NCI-H446 treated with DMSO at 0.1 percent for 48 hours (cell line): ENCODE measurements at places on chromosomes 6 and 20.
A peak's percentile ranks its signal among the peaks of the same experiment; 100 is the strongest.

DNA sequence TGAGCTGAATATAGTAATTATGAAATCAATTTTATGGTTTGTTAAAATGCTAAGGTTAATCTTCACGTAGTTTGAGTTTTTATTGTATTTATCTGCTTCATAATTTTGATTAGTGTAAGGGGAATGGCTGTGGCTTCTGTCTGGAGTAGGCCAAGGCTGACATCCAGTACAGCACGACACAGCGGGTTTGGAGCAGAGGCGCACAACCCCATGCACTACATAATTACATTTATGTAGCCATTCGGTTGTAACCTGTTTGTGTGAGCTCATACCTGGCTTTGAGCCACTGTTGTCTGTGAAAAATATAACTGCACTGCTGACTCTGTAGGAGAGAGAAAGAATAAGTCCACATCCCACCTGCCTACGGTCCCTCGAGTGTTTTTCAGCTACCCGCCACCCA is 615.5 kb downstream of the EYS start:
- DNase-seq = no peak

DNA sequence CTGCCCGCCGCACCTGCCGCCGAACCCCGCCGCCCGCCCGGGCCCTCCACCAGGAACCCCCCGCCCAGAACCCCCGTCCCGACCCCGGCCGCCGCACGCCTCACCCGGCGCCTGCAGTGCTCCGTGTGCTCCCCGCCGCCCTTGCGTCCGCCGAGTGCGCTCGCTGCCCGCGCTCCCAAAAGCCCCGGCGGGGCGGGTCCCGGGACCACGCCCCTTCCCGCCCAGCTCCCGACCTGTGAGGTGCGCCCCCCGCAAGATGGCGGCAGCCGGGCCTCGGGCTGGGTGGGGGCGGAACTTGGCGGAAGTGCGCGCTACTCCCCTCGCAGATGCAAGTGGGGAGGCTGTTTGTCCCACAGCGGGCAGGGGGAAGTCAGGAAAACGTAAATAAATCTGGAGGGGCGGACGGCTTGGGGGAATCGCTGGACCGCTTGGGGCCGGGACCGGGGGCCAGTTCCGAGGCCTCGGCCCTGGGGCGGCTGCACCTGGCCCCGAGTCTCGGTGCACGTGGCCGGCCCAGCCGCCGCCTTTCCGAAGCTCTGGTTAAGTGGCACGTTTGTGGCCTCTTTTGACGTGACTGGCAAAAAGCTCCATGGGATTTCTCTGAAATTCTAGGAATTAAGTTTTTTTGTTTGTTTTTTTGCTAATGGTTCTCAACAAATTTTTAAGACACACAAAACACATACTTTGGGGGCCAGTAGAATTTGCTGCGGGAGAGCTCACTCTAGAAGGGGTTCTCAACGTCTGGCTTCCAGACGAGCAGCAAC is at the start of gene EZR:
Gene EZR (minus strand): TSS at position 156 of the 764 bp plus-strand sequence. CDS start 1,275 bp downstream, outside the sequence.
- DNase-seq = peak; percentile 39

DNA sequence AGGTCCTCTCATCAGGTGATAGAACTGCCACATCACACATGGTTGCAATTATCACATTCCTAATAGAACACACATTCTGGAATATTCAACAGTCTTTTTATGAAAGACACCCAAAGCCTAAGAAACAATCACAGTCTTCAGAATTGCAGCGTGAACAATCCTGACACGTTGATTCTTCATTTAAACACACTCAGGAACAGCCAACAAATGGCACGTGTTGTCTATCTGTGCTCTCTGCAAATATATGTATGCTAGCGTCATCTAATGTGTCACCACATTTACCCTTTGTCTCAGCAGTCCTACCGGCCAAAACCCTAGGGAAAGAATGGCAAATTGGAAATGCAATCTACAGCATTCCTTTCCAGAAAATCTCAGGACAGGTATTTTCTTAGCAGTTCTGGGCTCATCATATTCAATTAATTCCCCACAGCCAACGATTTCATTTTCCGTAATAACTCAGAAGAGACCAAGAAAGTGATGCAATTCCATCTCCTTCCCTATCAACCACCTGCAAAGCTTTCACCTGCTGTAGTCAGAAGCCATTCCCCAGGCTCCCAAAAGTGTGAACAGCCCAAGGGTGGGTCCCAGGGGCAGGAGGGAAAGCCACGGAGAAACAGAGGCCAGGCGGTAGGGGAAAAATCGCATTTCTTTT is 280.3 kb upstream of the JARID2 start:
- no peak for DNase-seq

DNA sequence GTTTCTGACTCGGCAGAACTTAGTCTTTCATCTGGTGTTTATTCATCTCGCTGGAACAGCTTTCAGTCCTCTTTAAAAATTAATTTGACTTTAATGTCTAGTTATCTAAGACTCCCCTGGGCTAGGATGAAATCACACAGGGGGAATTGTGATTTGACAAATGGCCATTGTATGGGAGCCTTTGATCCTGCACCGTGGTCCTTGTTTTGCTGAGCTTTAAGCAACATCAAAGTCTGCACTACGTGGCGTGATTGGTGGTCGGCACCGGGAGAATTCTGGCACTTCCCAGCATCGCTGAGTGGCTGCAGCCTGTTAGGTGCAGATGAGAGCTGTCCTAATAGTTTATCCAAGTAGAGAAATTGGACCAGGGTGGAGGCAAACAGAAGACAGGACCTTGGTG is 146.9 kb downstream of the TBC1D7 start:
- DNase-seq = no peak

- no peak for DNase-seq
These were observed 57.6 kb upstream of the UNC93A start for GRCh38 chr6:167233490-167233889.
